ENCODE measurements at places on chromosomes 11 and 22.

DNA sequence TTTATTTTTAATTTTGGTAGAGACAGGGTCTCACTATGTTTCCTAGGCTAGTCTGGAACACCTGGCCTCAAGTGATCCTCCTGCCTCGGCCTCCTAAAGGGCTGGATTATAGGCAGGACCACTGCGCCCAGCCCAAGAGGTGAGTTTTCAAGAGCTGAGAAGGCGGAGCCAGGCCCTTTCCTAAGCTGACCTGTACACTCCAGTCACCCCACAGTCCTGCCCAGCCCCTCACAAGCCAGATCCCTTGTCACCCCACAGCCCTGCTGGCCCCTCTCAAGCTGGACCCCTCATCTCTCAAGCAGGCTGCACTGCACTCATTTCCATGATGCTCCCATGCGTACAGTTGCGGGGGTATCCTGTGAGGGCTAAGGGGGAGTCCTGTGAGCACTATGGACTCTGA, 2.9 kb downstream of the DENND6B start:
- no peak for DNase-seq

DNA sequence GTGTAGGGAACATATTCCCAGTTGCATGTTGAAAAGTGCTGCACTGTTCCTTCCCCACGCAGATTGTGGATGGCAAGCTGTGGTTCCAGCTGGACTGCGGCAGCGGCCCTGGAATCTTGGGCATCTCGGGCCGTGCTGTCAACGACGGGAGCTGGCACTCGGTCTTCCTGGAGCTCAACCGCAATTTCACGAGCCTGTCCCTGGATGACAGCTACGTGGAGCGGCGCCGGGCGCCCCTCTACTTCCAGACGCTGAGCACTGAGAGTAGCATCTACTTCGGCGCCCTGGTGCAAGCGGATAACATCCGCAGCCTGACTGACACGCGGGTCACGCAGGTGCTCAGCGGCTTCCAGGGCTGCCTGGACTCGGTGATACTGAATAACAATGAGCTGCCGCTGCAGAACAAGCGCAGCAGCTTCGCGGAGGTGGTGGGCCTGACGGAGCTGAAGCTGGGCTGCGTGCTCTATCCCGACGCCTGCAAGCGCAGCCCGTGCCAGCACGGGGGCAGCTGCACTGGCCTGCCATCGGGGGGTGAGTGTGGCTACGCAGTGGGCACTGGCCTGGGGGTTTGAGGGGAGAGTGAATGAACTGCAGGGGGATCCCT, 102.7 kb upstream of the MTNR1B start:
- DNase-seq = no peak

DNA sequence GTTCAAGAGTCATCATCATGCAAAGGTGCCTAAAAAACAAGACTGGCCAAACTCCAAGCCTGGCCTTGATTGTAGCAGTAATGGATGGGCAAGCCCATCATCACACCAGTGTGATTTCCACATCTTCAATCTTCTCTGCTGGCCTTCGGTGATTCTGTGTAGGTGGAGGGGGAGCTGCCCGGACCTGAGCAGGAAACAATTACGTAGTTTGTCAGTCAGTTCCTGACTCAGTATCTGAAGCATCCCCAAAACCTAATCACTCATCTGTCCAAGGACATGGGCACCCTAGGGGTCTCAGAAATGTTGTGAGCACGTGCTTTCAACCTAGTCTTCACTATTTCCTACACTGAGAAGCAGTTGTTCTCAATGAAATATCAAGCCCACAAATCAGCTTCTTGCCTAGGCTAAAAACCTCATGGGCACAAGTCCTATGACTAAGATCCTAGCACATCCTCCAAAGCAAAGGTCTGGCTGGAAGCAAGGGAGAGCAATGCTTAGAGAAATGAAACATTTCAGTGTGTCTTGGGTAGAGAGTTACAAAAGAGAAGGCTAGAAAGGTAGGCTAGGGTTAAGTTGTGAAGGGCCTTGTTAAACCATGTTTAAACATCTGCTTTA, 24.6 kb downstream of the ATG16L2 start:
- DNase-seq = no peak

GRCh38 chr22:44889255-44889878, 120.4 kb downstream of the PHF21B start:
- no peak for DNase-seq

DNA sequence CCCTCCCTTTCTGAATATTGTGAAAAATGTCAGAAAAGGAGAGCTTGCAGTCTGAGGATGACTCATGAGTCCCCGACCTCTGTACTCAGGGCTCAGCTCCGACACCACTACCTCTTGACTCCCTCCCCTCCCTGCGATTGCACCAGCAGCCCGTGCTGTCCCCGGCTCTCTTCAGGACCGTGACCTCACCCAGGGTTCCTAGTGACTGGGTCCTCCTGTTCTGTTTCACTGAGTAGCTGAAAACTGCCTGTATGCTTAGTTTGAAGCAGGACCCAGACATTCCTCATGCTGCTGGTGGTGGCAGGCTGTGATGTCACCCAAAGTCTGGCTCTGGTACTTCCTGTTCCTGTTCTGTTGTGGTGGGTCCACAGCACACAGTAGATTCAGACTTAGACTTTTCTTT, 11.7 kb downstream of the PHRF1 start:
- DNase-seq = peak; percentile 47

GRCh38 chr11:61121917-61122316, 19.6 kb downstream of the CD5 start:
- DNase-seq = no peak

DNA sequence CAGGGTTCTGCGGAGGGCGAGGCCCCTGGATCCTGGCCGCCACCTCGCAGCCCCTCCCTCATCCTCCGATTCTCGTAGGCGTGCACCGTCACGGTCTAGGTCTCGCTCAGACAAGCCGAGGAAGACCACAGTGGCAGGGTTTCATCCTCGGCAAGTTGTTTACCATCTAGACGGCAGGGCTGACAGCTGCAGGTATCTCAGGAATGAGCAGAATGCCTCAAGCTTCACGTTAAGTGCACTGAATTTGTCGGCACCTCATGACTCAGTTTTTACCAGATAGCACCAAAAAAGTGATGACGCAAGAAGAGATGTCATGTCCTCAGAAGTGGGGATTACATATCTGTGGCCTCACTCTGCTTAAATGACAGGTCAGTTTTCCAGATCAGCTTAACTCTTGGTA, 35.1 kb downstream of the WT1 start:
- DNase-seq = no peak

DNA sequence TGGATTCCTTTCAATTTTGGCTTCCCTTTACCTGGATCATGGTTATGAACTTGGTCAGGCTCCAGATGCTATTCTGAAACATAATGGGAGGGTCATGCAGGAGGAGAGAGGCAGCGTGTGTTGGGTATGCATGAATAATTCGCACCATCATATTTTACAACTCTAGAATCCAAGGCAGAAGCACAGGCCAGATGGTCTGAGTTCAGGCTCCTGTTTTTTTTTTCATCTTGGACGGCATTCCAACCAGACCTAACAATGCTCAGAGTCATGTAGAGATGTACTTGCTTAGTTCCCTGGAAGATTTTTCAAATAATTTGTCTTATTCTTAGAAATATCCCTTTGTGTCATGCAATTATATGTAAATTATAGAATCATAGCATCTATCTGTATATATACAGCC, 393.5 kb downstream of the JRKL start:
- DNase-seq = no peak

- no peak for DNase-seq
These were observed 40.4 kb downstream of the TNRC6B start for GRCh38 chr22:40218152-40218551.

DNA sequence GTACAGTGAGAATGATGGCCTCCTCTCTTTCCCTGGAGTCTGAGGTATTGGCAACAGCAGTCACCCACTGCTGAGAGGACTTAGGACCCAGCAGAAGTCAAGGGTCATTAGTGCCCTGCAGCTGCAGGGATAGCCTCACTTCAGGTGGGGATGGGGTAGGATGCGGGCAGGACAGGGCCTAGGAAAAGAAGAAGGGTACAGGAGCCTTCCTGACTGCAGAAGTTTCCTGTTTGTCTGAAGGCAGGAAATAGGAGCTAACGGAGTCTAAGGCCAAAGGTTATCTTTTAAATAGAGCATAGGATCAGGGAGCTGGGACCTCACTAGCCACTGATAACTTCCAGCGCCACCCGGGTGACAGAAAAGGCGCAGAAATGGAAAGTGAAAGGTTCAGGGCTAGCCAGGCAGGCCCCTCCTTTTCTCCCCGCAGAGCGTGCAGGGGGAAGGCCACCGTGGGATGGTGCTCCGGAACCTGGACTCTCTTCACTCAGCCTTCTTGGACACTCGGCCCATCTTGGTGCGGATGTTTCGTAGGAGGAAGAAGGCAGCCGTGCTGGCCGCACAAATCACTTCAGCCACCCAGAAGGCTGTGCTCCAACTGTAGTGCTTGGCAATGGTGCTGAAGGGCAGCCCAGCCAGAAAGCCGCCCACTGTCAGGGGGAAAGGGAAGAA, 6.0 kb downstream of the TRAPPC4 start:
- no peak for DNase-seq

- no peak for DNase-seq
These were observed 22.5 kb upstream of the SMIM35 start for GRCh38 chr11:118109231-118109630.

DNA sequence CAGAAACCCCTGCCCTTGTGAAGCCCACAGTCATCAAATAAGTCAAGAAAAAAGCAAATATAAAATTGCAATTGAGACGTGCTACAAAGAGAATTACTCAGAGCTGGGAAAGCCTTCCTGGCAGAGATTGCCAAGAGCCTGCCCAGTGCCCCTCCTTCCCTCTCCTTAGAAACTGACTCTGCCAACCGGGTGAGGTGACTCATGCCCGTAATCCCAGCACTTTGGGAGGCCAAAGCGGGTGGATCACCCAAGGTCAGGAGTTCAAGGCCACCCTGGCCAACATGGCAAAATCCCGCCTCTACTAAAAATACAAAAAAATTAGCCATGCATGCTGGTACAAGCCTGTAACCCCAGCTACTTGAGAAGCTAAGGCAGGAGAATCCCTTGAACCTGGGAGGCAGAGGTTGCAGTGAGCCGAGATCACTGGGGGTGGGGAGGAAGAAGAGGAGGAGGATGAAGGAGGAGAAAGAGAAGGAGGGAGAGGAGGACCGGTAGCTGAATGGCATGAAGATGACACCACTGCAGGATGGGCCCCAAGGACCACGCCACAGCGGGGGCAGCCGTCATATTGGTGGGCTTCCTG, 76.1 kb upstream of the RTL6 start:
- DNase-seq = no peak

- no peak for DNase-seq
These were observed 68.6 kb downstream of the MICAL2 start for GRCh38 chr11:12179019-12179418.

- no peak for DNase-seq
These were observed 268.0 kb upstream of the KIRREL3 start for GRCh38 chr11:127268521-127268920.

- DNase-seq = no peak
These were observed 42.8 kb upstream of the YWHAH start for GRCh38 chr22:31901388-31902137.

DNA sequence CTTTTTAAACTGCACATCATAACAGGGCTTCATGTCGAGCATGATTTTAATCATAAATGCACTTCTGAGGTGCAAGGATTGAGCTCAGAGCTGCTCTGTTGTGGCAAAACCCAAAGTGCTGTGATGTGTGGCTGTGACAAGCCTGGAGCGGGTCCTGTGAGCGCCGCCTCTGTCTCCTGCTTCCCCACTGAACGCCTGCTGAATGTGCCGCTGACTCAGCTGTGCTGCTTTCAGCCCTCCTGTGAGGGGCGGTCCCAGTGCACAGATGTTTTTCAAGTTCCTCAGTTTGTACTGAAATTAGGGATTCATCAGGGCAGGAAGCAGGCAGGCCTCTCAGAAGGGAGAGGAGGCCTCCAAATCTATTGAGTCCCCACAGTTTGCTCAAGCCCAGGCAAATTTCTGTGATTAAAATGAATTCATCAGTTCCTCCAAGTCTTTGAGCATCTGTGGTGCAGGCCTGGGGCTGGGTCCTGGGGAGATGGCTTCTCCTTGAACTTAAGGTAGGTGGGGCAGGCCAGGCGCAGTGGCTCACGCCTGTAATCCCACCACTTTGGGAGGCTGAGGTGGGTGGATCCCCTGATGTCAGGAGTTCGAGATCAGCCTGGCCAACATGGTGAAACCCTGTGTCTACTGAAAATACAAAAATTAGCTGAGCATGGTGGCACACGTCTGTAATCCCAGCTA, 3.0 kb upstream of the GTSE1 start:
- no peak for DNase-seq

DNA sequence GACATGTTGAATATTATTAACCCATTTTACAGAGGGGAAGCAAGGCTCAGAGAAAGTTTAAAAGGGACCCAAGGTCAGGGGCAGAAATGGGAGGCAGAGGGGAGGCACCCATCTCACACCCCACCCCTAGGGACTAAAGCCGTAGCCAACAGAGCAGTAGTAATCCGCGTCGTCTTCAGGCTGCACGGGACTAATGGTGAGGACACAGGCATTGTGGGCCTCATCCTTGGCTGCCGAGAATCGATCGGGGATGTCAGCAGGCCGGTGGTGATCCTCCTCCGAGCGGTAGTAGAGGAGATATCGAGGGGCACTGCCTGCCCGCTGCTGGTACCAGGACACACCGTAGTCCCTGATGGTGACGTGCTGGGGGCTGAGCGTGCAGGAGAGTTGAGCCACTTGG, 1.5 kb downstream of the VPREB3 start:
- DNase-seq = no peak

GRCh38 chr11:14980854-14981253, 8.7 kb upstream of the CALCA start:
- DNase-seq = no peak

GRCh38 chr11:14323118-14323676, 35.8 kb downstream of the RRAS2 start:
- no peak for DNase-seq

- no peak for DNase-seq
These were observed 15.2 kb downstream of the MRGPRG start for GRCh38 chr11:3203221-3204043.

GRCh38 chr11:2586087-2586792, 113.6 kb downstream of the KCNQ1OT1 start:
- no peak for DNase-seq

- DNase-seq = no peak
These were observed 58.9 kb upstream of the DEUP1 start for GRCh38 chr11:93271596-93271995.

GRCh38 chr11:1230456-1231395, 7.9 kb downstream of the MUC5B start:
- no peak for DNase-seq

DNA sequence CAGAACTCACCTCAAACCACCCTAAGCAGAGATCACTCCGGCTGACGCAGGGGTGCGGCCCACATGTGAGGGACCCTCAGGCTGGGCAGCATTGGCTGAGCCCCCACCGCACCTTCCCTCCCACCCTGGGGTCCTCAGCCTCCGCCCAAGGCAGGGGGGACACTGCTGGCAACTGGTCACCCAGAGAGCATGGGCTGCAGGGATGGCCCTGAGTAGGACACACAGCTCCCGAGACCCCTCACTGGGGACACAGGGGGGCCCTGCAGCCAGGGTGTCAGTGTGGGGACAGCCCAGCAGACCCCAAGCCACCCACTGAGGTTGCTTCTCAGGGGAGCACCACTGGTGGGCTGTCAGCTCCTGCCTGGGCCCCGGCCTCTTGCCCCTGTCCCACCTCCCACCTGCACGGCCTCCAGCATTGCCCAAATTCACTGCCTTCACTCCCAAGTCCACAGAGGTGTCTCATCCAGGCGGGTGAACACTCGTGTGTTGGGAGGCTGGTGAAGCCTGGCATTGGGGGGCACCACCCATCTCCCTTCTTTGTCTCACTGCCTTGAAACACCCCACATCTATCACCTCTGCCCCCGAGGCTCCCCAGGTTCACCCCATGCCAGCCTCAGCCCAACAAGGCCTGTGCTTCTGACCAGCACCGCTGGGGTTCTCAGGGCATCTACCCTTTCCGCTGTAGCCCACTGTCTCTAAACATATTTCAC, 4.7 kb downstream of the C11orf21 start:
- DNase-seq = no peak
